ENCODE measurements at places on chromosomes 1 and 21.

- no peak for DNase-seq
Observed at GRCh38 chr1:241596633-241597032, 43.5 kb downstream of the CHML start.

- no peak for DNase-seq
Observed at GRCh38 chr21:31780944-31781343, 49.0 kb upstream of the SCAF4 start.

DNA sequence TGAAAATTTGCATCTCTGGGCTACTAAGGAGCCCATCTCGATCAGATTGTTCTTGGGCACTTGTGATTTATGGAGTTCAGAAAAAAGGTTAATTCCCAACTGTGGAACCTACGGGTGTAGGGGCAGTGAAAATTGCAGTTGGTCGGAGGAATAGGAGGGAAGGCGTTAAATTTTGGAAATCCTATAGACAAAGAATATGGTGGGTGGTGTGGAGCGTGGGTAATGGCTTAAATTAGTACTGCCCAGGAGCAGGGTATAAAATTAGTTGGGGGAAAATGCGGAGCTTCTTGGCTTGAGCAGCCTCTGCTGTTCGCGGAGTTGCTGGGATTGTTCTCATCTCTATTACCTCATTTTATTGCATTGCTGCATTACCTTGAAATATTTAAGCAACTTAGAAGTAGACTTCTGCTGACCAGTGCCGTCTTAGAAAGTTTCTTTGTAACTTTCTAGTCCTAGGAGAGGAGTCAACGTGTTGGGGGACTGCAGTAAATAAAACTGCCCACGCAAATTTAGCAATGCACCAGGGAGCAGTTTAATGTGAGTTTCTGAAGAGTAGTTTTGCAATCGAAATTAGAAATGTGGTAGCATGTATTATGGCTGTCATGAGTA is 514 bp downstream of the S1PR1 start:
- peak; percentile 92 for DNase-seq

- DNase-seq: peak; percentile 37
Observed at GRCh38 chr1:184563308-184563707, 176.5 kb downstream of the C1orf21 start.

DNA sequence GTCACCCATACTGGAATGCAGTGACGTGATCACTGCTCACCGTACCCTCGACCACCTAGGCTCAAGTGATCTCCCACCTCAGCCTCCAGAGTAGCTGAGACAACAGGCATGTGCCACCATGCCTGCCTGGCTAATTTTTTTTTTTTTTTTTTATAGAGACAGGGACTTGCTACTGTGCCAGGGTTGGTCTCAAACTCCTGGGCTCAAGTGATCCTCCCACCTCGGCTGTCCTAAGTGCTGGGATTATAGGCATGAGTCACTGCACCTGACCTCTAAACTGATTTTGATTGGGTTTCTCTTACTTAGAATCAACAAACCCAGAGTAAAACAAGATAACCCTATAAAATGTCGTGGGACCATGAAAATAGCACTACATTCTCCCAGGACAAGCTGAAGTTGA is 112.0 kb downstream of the UBE2U start:
- no peak for DNase-seq

DNA sequence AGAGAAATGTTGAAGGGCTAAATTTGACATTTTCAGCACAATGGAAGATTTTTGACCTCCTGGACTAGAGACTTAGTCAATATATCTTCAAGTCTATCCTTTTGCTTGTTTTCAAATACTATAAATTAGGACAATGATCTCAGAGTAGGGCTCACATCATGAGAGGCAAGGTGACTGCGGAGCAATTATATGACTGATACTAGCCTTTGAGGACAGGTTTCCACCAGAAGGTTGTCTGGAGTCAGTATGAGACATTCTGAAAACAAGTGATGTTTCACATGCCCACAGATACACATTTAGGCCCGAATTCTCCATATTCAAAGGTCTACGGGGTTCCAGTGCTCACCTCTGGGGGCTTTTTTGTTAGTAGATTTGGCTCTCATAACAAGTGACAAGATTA is 142.3 kb upstream of the SAMSN1 start:
- no peak for DNase-seq

- DNase-seq: no peak
Observed at GRCh38 chr21:29730281-29730680, 209.5 kb downstream of the GRIK1 start.

DNA sequence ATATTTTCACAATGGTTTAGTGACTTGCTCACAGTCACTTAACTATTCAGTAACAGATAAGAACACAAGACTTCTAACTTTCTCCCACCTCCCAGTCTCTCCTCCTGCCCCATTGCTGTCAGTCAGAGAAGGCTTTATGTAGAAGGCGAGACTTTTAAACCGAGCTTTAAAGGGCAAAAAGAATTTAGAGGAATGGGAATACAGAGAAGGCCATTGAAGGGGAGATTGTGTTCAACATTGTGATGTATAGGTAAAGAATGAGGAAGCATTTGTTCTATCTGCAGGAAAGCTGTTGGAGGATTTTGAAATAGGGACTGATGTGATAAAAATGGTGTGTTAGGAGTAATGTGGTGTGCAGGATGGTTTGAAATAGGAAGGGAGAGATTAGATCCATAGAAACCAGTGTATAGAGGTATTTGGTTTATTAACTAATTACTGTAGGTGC is 7.3 kb downstream of the POU2F1 start:
- DNase-seq: no peak

GRCh38 chr1:243415663-243416408 is 160.0 kb downstream of the SDCCAG8 start:
- DNase-seq: no peak

DNA sequence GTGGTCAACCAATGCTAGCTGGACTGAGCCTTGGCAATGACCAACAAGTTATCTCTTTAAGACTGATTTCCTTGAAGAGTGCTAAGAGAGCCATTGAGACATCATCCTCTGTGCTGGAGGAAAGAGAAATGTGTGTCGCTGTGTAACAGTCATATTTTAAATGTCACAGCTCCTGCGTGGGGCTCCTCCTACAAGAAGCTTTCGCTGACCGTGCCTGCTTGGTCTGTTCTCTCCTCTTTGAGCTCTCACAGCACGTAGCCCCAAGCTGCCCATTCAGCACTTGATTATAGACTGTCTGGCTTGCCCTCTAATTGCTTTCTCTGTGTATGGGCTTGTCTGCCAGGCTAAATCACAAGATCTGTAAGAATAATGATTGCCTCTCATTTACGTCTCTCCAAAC is 221.3 kb downstream of the FOXD2 start:
- no peak for DNase-seq

DNA sequence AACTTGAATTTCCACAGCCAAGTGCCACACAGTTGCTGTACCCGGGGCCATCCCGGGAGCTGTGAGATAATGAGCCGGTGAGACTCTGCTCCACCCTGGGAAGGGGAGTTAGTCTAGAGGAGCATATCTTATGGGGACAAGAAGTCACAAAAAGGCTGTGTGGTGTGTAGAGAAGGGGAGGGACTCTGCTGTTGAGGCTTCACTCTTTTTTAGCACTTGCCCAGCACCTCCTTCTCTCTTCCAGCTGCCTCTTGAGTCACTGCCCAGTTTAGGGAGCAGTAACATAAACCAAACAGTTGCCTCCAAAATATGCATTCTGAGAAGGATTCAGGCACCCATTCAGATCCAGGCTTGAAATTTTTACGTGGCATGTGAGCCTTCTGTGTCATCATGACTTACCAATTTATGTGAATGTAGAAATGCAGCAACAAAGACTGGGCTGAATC is 744 bp upstream of the WDR26 start:
- peak; percentile 84 for DNase-seq

GRCh38 chr1:167360120-167360519 is 139.4 kb downstream of the POU2F1 start:
- DNase-seq: peak; percentile 36

GRCh38 chr21:27001526-27001925 is 34.6 kb upstream of the ADAMTS5 start:
- peak; percentile 39 for DNase-seq

- DNase-seq: no peak
Observed at GRCh38 chr1:179588425-179589024, 3.1 kb upstream of the TDRD5 start.

GRCh38 chr1:30976143-30976542 is 67.6 kb upstream of the SDC3 start:
- DNase-seq: peak; percentile 78

DNA sequence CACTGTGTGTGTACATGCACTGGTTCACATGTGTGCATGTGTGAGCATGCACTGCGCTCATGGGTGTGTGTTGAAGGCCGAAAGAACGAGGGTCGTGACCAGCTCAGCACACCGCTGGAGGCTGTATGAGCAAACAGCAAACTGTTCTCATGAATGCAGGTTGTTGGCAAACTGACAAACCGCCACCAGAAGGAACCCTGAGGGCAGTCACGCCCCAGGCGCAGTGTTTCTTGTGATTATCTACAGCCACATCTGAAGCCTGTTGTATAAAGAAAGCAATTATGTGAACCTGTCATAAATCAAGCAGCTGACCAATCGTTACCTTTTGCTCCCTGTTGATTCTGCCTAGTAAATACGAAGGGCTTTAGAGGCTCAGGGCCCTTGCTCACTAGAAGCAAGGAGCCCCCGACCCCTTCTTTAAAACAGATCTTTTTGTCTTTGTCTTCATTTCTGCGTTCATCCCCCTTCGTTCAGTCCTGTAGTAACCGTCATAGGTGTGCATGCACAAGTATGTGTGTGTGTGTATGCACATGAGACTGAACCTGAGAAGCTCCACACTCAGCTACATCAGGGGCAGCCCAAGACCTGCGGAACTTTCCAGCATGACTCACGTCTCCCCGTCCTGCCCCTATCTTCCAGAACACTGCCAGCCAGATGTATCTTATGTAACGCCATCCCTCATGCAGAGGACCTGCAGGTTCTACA is 16.8 kb upstream of the RIPK4 start:
- DNase-seq: peak; percentile 38

DNA sequence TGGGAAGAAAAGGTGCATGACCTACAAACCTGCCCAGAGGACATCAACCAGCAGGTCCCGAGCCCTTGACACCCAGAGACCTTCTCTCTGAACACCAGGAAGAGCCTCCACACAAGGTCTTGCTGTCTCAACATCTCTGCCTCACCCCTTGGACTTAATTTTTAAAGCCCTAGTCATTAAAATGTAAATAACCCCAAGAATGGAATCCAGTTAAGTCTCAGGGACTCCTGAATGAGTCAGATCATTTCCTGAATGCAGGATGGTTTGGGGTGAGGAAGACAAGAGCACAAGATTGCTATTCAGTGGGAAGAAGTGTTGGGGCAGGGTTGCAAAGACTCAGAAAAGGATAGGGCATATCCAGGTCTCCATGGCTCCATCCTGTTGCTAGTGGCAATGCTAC is 17.8 kb upstream of the GRIK3 start:
- DNase-seq: no peak

GRCh38 chr1:162922201-162922600 is 61.2 kb upstream of the CCDC190 start:
- DNase-seq: peak; percentile 23

DNA sequence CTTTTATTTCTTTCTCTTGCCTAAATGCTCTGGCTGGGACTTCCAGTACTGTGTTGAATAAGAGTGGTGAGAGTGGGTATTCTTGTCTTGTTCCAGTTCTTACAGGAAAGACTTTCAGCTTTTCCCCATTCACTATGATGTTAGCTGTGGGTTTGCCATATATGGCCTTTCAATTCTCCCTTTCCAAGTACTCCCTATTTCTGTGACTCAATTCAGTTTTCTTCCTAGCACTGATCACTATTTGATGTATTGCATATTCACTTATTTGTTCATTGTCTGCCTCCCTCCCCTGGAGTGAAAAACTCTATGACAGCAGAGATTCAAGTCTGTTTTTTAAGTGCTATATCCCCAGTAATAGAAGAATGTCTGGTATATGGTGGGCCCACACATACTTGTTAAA is 618.2 kb upstream of the CAMK1G start:
- no peak for DNase-seq

DNA sequence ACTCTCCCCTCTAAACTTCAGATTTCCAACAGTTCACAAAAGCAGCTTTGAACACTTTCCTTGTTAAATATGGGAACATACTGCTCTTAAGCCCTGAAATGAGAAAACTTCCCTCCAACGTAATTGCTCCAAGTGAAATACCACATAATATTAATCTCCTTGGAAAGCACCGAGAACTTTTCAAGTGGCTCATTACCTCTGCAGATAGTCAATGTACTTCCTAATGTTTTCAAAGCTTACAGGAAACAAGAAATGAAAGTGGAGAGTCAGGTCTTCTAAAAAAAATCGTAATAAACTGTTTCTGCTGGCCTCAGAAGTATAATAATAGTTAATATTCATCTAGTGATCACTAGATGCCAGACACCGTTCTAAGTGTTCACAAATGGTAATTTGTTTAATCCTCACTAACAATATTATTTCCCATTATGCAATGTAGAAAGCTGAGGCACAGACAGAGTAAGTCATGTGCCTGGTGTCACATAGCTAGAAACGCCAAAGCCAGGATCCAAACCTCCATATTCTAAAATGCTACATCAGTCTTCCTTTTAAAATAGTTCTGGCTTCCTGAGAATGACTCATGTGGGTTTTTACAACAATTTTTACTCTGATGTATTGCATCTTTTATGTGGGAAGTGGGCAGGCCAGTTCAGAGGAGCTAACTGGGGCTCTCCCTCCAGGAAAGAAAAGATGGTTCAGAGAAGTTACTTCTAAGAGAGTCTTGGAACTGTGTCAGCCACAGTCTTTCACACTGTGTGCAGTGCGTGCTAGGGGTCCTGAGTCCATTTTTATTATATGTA is 177.2 kb downstream of the PLPPR4 start:
- DNase-seq: peak; percentile 65

DNA sequence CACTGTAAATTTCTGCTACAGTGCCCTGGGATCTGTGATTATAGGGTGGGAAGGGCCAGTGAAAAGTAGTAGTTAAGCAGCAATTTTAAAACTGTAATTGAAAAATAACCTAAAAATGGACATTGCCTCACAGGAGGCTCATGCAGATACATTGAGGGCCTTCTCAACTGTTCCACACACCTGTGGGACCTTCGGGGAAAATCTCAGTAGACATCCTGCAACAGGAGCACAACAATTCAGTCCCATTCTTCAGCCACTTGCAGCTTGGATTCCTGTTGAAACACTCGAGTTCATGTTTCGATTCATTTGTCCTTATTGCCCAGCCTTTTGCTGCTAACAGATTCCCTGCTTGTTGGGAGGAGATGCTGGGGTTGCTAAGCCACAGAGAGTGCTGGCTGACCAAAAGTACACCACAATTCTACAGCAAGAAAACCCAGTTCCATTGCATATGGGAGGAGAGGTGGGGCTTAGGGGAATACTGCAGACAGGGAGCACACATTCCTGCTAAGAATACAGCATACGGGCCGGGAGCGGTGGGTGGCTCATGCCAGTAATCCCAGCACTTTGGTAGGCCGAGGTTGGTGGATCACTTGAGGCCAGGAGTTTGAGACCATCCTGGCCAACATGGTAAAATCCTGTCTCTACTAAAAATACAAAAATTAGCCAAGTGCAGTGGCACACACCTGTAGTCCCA is 4.5 kb downstream of the TMCC2 start:
- DNase-seq: no peak

DNA sequence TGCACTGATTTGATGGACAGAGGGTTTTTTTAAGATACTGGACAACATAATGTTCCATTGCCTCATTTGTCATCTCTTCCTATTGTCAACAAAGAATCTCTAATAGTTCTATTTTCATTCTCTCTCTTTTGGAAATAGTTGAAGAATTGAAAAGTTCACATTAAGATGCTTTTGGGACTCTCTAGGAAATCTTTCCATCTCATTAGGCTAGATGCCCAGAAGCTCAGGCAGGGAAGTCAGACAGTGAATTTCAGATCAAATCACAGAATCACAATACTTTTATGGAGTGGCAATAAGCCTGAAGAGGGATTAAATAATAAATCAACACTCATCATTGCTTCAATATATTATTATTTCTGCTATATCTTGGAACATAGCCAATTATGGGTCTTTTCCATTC is 29.2 kb downstream of the NEGR1 start:
- DNase-seq: no peak

GRCh38 chr1:36151134-36151844 is 2.0 kb upstream of the TRAPPC3 start:
- DNase-seq: no peak
